ENCODE measurements at places on chromosomes 2 and 18.

DNA sequence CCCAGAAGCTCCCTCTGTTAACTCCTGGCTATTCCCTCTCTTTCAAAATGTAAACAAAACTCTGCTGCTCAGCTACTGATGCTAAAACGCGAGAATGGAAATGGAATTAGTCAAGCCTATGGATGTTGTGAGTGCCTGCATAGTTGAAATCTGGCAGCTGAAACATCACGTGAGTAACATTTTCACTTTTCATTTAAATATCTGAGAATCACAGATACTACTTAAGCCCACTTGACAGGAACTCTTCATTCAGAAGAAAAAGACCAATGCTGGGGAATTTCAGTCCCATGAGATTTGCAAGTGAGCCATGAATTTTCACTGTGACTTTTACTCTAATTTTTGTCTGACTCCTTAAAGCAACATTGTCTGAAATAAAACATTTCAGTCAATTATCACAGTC lies 215.3 kb upstream of the SESTD1 start:
- DNase-seq, result no peak

DNA sequence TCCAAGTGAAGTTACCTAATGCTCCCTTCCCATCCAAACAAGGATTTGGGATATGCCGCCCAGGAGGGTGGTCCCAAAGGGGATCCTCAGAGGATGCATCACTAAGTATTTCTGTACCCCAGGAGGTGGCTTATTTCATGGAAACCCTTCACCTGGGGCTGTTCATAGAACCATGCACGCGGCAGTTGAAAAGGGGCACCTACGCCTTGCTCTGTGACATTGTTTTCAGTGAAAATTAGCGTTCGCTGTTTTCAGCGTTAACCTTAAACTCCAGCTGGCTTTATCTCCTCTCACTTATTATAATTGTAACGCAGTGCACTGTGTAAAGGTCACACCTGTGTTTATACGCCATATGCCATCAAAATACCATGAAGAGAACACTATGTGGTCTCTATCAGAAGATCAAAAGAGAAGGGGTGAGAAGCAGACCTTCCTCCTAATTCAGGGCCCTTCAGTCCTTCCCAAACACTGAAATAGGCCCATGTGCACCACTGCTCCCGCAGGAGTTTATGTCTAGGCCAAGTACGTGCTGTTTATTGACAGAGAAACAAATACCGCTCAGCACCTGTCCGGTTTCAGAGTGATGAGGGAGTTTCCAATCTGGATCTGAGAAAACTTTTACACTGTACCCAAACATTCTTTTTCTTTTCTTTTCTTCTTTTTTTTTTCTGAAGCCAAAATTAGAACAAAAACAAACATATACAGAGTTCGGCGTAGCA lies 162.1 kb downstream of the BCL2 start:
- no peak for DNase-seq

DNA sequence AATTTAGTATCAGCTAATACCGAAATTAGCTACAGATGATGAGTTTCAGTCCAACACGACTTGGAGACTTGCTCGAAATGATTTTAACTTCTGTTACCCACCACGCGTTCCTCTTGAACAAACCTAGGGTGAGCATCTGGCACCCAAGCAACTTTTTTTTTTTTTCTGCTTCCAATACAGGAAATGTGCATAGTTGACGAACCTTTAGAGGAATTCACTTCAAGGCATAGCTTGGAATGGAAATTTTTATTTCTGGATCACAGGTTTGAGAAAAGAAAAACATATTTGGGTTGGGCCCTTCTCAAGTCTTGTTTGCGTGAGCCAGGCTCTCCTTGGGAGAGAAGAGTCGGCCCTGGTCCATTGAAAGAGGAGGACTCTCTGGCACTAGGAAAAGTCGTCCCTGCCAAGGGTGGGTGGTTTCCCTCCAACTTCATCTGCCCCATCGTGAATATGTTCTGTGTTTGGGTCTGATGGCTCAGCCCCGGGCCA lies 37.4 kb upstream of the RPL31 start:
- DNase-seq, result no peak

- DNase-seq, result no peak
Observed at GRCh38 chr2:16739778-16740581, 74.3 kb upstream of the CYRIA start.

DNA sequence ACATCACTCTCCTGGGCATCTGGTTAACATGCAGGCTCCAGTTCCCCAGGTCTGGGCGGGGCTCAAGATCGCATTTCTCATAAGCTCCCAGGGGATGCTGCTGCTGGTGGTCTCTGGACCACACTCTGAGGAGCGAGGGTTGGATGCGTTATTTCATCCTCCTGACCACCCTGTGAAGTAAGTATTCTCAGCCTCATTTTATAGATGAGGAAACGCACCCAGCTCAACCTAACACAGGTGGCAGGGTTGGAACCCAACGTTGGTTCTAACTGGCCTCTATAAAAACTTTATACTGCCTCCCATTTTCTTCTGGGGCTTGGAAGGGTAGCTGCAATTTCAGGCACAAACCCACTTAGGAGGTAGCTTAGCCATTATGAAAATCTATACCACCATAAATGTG lies 120.5 kb downstream of the FAM210A start:
- DNase-seq, result no peak

DNA sequence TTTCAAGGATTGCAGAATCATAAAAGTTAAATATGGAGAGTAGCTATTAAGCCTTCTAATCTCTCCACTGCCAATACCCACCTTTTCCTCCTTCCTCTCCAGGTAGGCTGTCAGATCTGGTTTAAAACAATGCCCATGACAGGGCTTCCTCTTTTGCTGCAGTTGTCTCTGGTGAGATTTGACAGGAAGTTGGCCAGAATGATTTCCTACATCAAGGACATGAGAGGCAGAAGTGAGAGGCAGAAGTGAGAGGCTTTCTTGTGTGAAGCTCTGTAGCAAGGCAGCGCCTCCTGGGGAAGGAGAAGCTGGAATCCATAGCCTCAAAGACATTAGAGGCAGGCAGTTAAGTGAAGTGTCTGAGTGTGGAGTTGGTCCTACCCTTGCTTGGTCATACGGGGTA lies 385.7 kb downstream of the HRH4 start:
- no peak for DNase-seq

DNA sequence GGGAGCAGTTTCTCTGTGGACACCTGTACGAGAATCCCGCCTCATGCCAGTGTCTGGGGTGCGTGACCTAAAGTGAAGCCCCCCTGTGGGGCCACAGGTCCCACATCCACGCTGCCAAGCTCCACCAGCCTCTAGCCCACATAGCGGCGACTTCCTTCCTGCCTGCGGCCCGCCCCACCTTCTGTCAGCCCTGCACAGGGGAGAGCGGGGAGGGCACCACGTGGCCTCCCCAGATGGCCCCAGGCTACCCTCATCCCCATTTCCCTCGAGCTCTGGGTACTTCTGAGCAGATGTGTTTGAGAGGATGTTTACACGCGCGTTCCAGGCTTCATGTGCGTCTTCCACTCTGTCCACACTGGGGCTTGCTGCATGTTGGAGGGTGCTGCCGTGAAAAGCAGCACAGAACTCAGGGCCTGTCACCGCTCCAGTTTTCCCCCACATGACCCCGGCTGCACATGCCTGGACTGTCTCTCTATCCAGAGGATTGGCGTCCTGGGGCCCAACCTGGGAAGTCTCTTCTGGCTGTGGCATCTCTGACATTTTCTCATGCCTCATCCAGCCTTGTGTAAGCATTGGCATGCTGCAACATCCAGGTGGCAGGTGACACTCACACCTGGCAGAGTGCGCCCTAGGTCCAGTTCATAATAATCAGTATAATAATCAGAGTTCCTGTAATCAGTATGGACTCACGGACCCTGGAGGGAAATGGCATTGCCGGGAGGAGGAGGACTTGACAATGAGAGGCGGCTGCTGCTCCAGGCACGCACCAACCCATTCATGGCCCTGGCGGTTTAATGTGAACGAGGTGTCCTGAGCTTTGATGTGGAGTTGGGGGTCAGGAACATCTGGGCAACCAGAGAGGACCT lies 146.3 kb upstream of the TWIST2 start:
- DNase-seq, result no peak

- DNase-seq, result no peak
Observed at GRCh38 chr2:28108143-28108542, 217.6 kb downstream of the BABAM2 start.

- DNase-seq, result no peak
Observed at GRCh38 chr2:38505779-38506178, 96.9 kb downstream of the HNRNPLL start.

GRCh38 chr2:59196491-59196890 lies 955.4 kb upstream of the FANCL start:
- DNase-seq, result no peak

GRCh38 chr2:1976728-1977416 lies 232.6 kb upstream of the PXDN start:
- DNase-seq, result no peak

GRCh38 chr2:39649511-39649910 lies 16.2 kb upstream of the TMEM178A start:
- no peak for DNase-seq

DNA sequence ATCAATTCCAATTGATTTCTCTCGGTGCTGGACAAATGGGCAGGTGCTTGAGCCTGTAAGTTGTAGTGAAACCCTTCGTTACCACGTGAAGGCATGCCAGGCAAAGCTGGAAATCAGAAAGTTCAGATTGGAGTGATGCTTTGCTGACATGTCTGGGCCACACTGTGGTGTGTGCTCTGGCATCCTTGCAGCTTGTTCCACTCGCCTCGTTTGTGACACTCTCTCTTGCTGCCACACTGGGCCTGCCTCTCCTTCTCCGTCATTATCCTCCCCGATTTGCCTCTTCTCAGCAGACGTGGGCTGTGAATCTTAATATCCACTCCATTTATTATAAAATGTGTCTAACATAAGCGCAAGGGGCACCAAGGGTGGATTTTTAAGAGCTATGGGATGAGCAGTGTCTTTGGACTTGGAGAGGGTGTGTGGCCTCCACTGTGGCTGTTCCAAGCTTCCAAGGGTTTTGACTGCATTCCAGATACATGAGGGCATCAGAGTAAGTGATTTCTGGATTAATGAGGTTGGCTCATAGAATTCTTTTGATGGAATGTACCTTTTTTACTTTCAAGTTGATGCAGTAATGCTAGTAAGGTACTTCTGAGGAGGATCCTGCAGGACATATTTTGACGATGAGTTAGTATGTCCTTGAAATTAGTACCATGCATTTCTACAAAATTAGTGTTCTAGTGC lies 238.8 kb downstream of the TPGS2 start:
- DNase-seq, result no peak

DNA sequence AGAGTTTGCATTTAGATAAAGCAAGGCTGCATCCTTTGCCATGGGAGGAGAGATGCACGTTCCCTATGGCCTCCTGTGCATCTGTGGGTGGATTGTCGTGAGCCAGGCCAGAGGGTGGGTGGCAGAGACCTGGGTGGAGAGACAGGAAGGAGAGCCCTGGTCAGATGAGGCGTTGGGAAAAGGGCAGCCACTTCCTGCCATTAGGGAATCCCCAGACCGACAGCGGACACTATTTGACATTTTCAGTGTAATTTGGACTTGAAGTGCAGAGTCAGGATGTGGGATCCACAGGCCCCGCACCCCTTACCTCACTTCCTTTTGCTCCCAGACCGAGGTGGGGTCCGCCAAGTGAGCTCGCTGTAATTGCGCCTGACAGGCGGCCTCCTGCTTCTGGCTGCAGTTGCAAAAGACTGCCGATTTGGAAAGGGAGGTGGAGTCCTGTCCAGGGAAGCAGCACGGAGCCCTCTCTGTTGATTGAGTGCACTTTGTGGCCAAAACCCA lies 150.0 kb downstream of the DYSF start:
- no peak for DNase-seq

DNA sequence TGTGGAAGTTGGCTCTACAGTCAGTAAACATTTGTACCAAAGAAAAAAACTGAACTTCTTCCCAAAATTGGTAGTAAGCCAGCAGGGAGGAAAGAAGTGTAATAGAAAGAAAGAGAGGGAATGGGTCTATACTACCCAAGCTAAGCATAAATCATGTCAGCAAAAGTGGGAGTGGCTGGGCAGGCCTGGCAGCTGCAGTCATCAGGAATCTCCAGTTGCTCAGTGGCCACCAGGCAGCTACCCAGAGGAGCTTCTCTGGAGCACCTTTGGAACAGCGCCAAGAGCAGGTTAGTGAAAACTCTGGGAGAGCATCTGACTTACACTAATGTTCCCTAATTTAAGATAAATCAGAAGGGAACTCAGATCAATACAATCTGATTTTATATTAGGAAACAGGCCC lies 14.3 kb downstream of the FRZB start:
- no peak for DNase-seq

DNA sequence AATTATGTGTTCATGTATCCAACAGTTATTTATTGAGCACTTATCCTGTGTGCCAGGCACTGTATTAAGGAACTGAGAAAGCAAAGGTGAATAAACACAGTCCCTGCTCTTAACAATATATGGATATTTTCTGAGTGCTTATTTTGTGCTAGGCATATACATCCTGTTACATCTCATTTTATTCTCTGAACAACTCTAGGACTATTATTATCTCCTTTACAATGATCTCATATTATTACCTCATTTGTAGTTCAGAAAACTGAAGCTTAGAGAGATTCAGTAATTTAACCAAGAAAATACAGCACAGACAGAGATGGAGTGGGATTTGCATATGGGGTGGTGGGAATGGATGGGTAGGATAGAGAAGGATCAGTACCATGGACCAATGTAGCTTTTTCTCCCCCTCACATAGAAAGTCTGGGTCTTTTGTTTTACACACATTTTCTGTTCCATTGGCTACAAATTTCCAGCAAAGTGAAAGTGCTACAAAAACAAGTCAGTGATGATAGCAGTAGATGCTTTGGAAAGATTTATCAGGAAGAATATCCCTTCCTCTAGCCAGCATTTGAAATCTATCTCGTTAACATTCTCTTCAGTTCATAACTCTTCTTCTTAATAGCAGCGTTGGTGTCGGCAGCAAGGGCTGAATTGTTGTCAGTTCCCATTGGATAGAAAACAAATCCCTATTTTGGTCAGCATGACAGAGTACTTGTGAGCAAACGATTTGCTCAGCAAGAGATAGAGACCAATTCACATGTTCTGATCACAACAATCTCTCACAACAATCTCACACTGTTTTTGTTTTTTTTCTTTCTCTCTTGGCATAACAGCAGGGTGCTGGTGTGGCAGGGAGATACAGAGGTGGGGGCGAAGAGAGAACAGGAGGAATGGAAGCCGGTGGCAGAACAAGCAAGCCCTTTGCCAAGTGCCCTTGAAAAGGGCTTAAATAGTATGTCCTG lies 102.2 kb upstream of the KCTD1 start:
- no peak for DNase-seq

GRCh38 chr2:37585982-37586621 lies 85.3 kb downstream of the CDC42EP3 start:
- DNase-seq, result peak; percentile 54

GRCh38 chr2:97663962-97664635 lies at the start of gene ACTR1B:
TSS of gene ACTR1B (minus strand) at chr2:97664044. CDS start at chr2:97663890, 154 bp downstream.
- peak; percentile 92 for DNase-seq

- no peak for DNase-seq
Observed at GRCh38 chr2:183967756-183968155, 630.6 kb upstream of the ZNF804A start.

- no peak for DNase-seq
Observed at GRCh38 chr2:150036622-150037021, 449.0 kb upstream of the MMADHC start.

- no peak for DNase-seq
Observed at GRCh38 chr2:106517329-106517728, 30.2 kb downstream of the CD8B2 start.
